Thoracic aorta (tissue), 2 donors: ENCODE measurements at places on chromosomes 7 and 10. TPM values are rescaled to one million over a fixed set of nuclear protein-coding genes. Genes with fewer than 3 reads are reported as not detected.

- no peak for DNase-seq
- H3K4me1 ChIP-seq: no peaks in the 10 kb centered on the region
- H3K27me3 ChIP-seq: no peaks in the 10 kb centered on the region
- H3K36me3 ChIP-seq: no peaks in the 10 kb centered on the region
These were observed 394.9 kb upstream of the DPP6 start for GRCh38 chr7:153657182-153657800.

- no peak overlapping the region for H3K4me3 ChIP-seq
- peaks cover 10% of the 10 kb centered on the region for H3K4me1 ChIP-seq
- H3K27me3 ChIP-seq: no peaks in the 10 kb centered on the region
- no peaks in the 10 kb centered on the region for H3K36me3 ChIP-seq
These were observed 98.9 kb downstream of the NEURL1 start for GRCh38 chr10:103592186-103593021.

GRCh38 chr10:95236068-95236903 is 42.2 kb downstream of the ACSM6 start:
- H3K27me3 ChIP-seq: no peaks in the 10 kb centered on the region
- no peak overlapping the region for H3K4me3 ChIP-seq
- no peak for DNase-seq

- no peaks in the 10 kb centered on the region for H3K27me3 ChIP-seq
- no peak for DNase-seq
- H3K36me3 ChIP-seq: peaks cover 17% of the 10 kb centered on the region
- peak overlapping the region; percentile 38 for H3K4me3 ChIP-seq
These were observed 19.1 kb downstream of the DNAJB12 start for GRCh38 chr10:72335394-72336258.

DNA sequence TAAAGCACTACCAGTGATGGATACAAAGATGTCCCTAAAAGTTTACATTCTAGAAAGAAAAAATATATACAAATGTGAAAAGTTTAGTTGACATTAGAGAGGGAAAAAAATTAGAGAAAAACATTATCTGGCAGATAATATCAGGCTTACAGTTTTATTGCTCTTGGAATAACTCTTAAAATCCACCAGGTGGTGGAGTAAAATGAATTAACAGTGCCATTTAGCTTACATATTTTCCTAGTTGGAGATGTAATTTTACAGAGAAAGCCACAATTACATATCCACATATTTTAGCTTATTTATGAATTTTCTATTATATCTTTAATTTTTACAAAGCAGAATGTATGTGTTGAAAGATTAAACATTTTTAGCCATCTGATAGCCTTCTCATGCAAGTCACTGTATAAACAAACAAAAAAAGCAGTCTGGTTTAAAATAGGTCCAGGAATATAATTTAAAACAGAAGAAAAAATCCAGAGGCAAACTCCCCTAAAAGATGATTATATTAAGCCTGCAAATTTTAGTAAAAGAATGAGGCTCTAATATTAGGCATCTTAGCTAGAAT is 6.5 kb downstream of the CABCOCO1 start:
- no peaks in the 10 kb centered on the region for H3K36me3 ChIP-seq
- no peak overlapping the region for H3K4me3 ChIP-seq
- no peak overlapping the region for H3K27ac ChIP-seq
- H3K27me3 ChIP-seq: no peaks in the 10 kb centered on the region
- H3K4me1 ChIP-seq: no peaks in the 10 kb centered on the region

DNA sequence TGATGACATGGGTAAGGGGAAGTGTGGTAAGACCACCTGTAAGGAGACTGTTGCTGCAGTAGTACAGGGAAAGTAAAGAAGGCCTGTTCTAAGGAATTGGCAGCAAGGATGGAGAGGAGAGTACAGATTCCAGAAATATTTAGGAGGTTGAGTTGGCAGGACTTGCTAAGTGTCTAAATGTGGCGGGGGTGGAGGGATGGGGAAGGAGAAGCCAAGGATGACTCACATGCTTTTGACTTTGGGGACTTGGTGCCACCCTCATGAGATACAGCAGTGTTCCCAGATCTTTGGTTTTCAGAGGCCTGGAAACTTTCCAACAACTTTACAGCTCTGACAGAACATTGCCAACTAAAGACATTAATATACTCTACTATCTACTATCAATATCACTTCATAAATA is 45.4 kb downstream of the CDK6 start:
- no peaks in the 10 kb centered on the region for H3K27me3 ChIP-seq
- no peak overlapping the region for H3K4me3 ChIP-seq
- no peaks in the 10 kb centered on the region for H3K36me3 ChIP-seq
- peaks cover 33% of the 10 kb centered on the region for H3K4me1 ChIP-seq
- peak overlapping the region; percentile 44 for H3K27ac ChIP-seq

DNA sequence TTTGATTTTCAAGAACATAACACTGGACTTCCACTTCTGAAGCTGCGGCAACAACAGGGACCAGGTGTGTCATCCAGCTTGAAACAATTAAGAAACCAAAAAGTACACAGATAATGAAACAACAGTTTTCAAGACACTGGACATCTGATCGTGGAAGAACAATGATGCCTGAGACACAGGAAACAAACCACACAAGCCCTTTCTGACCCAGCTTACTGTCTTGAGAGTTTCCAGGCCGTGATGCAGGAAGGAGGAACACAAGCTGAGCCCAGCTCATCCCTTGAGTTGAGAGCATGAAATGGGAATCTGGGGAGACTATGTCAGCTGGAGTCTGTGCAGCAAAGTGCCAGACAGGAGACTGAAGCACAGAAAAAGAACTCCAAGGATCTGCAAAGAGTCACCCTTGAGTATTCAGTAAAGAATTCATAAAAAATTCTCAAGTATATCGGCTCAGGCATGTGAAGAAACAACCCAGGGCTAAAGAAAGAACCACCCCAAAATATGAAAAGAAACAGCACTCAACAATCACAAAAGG is 91.6 kb downstream of the RNF32 start:
- H3K36me3 ChIP-seq: peaks cover 4% of the 10 kb centered on the region
- no peak for DNase-seq
- H3K27me3 ChIP-seq: no peaks in the 10 kb centered on the region
- no peaks in the 10 kb centered on the region for H3K4me1 ChIP-seq
- no peak overlapping the region for H3K27ac ChIP-seq

- no peaks in the 10 kb centered on the region for H3K36me3 ChIP-seq
- no peak for DNase-seq
- peaks cover 5% of the 10 kb centered on the region for H3K4me1 ChIP-seq
These were observed 33.9 kb downstream of the EN2 start for GRCh38 chr7:155491812-155492211.

DNA sequence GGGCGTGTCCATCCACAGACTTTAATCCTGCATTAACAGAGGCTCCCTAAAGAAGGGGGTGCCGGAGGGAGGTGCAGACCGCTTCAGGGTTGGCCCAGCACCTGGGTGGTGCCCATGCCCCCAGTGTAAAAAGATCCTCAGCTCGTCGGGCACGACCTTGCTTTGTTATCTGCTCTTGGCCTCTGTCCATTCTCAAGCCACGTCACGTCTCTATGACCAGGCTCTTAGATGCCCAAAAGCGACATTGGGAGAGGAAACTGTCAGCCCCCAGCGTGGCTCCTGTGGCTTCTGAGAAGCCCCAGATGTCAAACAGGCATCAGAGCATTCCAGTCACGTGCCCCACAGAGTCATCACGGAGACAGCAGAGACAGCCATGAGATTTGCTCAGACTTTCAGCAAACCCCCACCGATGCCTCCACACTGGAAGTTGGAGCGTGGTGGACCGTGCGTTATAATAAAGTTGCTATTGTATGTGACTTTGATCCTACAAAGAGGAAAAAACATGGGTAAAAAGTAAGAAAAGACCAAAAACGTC is 55.5 kb downstream of the PTPRN2 start:
- no peaks in the 10 kb centered on the region for H3K36me3 ChIP-seq
- H3K4me1 ChIP-seq: no peaks in the 10 kb centered on the region
- no peak overlapping the region for H3K4me3 ChIP-seq
- no peaks in the 10 kb centered on the region for H3K27me3 ChIP-seq
- H3K27ac ChIP-seq: no peak overlapping the region

The NUTM2E gene
- not detected for total RNA-seq

The FAS gene
- total RNA-seq: 24.0 TPM
